ENCODE measurements at places on chromosomes 11 and 22.

- no peak for DNase-seq
These were observed 13.4 kb downstream of the PACSIN2 start for GRCh38 chr22:43001271-43002201.

DNA sequence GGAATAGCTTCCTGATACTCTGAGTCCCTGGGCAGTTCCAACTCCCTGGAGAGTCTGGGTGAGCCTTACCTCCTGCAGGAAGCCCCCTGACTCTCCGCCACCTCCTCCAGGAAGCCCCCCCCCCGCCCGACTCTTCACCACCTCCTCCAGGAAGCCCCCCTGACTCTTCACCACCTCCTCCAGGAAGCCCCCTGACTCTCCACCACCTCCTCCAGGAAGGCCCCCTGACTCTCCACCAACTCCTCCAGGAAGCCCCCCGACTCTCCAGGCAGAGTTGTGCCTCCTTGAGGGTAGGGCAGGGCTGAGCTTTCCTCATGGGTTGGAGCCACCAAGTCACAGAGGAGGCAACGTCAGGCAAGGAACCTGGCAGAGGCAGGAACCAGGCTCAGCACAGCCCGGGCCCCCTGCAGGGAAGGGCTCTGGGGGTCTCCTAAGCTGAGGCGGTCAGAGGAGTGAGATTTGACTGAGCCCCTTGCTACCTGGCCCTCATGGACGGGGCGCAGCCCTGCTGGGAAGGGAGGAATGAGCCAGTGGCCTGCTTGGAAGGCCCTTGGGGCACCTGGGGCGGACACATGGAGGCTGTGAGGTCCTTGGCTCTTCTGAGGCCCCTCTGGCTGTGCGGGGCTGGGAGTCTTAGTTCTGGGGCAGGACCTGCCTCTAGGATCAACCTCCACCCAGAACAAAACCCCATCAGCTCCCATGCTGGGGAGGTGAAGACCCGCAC is 18.1 kb downstream of the MRGPRG start:
- DNase-seq, result no peak

- DNase-seq, result no peak
These were observed 47.3 kb downstream of the PLAAT5 start for GRCh38 chr11:63443714-63444113.

DNA sequence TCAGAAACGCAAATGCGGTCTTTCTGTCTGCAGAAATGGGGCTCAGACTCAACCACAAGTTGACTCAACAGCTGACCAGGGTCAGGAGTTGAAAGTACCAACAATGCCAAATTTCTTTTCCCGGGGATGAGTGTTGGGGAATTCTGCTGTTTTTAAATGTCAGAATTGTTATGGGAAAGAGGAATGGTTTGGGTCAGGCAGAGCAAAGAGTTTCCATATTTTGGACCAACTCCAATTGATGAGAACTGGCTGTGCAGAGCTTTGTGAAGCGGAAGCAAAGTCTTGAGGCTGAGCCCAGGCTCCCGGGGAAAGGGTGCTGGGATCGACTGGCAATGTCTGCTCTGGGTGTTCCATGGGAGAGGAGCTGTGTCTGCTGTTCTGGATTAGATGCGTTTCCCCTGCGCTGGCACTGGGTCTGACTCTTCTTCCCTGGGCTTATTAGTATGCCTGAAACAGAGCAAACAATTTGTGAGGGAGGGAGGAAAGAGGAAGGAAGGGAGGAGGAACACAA is 36.2 kb downstream of the TXN2 start:
- no peak for DNase-seq

DNA sequence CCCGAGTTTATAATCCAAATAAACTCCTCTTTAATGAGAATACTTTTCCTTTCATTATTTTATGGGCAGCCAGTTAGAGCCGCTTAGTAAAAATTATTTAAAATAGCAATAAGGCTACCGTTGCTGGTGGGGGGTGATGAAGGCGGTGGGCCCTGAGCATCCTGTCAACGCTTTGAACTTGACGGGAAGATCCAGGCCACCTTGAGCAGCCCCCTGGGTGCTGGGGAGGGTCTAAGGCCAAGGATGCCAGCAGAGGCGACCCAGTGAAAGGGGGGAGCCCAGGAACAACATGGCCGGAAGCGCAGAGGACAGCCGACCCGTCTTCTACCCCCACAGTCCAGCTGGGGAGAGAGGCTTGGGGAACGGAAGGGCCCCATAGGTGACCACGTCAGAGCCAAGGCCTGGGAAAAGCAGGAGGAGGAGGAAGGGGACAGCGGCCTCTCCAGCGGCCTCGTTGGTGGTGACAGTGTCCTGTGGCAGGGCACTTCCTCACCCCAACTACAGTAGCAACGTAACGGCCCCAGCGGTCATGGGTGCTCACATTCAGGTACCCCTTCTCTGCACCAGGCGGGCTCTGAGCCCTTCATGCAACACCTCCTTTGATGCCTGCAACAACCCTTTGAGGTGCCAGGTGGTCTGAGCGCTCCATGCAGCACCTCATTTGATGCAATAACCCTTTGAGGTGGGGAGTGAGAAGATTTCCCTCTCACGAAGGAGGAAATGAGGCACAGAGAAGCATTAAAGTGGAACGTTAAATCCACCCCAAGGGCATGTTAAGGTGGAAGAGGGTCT is 695.3 kb downstream of the TBC1D22A start:
- DNase-seq, result no peak

- DNase-seq, result no peak
These were observed 250.3 kb upstream of the TBCEL start for GRCh38 chr11:120773501-120774031.

- no peak for DNase-seq
These were observed 531 bp downstream of the RAB3IL1 start for GRCh38 chr11:61916737-61917333.

DNA sequence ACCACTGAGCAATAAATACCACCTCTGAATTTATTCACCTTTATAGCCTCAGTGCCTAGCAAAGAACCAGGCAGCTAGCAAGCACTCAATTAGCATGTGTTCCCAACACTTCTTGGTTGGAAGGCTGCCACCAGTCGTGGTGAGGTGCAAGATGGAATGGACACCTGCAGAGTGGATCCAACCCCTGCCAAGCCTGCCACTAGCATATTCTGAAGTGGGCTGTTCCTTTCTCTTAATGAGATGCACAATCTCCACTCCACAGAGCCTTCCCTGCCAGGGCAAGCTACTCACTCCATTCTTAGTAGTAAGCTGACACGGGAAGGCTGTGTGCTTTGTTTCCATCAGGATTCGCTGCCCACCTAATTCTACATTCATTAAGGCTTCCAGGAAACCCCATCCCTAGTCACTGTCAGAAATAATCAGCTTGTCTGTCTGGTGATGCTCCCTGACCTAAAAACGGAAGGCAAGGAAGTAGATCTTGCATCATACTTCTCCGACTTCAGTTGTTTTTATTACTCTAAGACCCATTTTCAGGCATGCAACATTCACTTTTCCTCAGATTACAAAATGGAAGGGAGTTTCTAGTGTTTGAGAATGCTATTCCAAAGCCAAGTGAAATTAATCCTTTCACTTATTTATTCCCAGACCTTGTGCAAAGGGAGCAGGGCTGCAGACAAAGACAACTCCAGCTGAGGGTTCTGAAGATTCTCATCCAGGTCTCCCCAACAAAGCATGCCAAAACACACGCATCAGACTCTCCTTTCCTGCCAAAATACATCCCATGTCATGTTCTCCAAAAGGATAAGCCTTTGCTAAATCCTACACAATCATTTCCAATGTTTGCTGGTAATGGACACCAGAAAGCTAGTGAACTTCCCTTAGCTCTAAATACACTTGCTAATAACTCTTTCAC is 128.0 kb downstream of the TENM4 start:
- no peak for DNase-seq

DNA sequence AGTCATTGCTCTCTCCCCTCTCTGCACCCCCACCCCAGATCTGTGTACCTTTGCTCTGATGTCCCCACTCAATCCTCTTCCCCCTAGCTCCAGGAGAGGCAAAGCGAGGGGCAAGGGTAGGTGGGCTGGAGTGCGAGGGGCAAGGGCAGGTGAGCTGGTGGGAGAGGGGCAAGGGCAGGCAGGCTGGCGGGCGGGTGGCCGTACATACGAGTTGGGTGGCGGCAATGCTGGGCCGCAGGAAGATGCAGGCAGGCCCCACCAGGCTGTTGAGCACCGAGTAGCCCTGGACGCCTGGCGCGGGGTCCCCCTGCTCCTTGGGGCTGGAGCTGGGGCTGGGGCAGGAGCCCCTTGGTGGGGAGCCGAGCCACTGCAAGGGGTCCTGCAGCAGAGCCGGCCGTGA is 908 bp downstream of the CABP2 start:
- DNase-seq, result no peak

- no peak for DNase-seq
These were observed 450.0 kb upstream of the CCDC179 start for GRCh38 chr11:23310276-23310675.

DNA sequence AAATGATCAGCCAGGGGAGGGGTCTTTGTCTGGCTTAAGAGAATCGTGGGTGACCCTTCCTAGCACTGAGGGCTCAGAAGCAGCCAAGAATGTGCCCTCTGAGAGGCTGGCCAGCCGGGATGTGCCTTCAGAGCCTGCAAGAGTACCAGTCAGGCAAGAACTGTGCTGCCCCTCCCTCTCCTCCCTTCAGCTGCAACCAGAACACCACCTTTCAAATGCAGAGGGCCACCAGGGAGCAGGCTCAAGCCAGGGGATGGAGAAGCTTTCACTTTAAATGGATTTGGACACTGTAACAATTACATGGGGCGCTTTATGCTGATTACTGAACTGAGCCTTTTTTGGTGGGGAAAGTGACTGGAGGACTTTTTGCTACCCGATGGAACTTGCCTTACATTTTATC is 44.9 kb upstream of the TENM4 start:
- DNase-seq, result no peak

DNA sequence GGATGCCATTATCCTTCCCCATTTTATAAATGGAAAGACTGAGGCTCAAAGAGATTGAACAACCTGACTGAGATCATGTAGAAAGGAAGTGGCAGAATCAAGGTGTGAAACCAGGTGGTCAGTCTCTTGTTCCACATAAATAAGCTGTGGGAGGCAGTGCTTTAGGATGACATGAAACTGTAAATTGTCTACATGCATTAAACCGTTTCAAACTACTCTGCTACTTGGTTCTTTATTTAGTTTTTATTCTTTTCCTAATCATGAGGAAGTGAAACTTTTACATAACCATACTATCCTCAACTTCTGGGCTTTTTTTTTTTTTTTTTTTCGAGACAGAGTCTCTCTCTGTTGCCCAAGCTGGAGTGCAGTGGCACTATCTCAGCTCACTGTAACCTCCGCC is 34.9 kb downstream of the CADM1 start:
- DNase-seq, result no peak

DNA sequence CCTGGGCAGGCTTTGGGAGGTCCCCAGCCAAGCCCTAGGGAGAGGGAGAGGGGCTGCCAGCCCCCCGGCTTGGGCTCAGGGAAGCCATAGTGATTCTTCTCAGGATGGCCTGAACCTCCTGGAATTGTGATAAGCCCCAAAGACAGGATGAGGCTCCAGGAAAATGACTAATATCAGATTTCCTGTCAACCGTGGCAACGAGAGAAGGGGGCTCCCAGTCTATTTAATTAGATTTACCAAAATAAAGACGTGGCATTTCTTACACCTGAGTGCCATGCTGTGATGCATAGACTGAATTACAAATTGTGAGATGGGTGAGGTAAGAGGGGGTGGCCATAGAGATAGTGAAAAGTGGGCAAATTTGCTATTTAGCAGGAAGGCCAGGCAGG is 20.4 kb downstream of the SERPINH1 start:
- DNase-seq, result no peak

DNA sequence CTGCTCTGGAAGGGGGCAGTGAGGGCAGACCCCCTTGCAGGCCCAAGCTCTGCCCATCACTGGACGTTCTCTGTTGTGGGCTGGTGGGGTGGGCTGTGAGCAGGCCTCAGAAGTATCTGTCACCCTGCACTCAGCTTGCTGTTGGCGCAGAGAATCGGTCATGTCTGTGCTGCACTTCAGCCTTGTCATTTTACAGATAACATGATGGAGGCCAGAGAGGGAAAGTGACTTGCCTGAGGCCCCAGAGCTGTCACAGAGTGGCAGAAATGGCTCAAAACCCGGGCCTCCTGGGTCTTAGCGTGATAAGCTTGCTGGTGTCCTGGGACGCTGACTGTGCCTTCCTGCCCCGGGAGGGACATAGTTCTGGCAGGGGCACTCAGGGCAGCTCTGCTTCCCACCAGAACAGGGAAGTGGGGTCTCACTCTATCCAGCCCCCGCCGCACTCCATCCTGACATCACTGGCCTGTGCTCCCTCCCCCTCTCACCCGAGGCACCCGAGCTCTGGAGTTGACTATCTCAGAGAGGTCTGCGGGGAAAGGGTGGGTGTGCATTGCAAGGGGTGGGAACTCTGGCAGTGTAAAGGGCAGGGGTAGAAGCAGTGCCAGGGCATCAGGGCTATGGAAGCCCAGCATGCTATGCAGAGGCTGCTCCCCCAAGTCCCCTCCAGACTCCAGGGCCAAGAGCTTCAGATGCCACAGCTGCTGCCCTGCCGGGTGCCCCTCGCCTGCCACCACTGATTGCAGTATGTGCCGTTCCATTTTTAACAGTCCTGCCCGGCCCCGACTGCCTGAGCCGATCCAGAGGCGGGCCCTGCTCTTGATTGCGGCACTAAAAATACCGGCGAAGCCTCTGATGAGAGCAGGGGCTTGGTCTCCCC is 50.4 kb upstream of the NECTIN1 start:
- DNase-seq, result no peak

DNA sequence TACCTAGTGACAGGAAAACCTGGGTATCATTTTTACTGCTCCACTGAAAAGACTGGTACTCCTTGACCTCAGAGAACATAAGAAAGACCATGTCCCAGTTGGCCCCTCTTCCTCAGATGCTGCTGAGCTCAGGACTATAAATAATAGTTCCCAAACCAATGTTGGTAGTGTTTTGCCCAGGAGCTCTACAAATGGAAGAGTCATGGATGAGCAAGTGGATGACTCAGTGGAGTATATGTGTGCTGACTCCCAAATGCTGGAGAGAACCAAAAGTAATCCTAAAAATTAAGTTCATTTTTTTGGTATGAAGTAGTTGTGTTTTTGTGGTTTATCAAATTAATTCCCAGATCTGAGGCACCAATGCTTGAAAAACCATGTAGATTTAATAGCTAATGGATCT is 482.0 kb downstream of the KCNA4 start:
- no peak for DNase-seq

DNA sequence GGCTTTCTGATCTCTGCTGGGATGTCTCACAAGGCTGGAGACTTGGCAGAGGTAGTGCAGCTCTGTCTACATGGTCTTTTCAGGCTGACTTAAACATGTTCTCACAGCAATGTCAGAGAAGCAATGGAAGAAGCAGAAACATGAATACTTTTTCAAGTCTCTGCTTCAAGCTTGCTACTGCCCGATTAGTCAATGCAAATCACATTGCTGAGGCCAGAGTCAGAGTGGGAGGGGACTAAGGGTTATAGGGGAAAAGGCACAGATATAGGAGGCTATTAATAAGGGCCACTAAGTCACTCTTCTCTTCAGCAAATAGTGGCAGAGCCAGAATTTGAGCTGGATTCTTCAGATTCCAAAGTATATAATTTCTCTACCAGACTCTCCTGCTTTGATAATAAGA is 390.5 kb downstream of the TMEM135 start:
- no peak for DNase-seq

- DNase-seq, result no peak
These were observed 933 bp downstream of the ACTN3 start for GRCh38 chr11:66547662-66548009.
